Osteocyte (in vitro differentiated cells): ENCODE measurements at places on chromosomes 6 and 20. TPM values are rescaled to one million over a fixed set of nuclear protein-coding genes. Genes with fewer than 3 reads are reported as not detected.

Gene EIF6
- 131 and 136 TPM in 2 replicates for total RNA-seq

DNA sequence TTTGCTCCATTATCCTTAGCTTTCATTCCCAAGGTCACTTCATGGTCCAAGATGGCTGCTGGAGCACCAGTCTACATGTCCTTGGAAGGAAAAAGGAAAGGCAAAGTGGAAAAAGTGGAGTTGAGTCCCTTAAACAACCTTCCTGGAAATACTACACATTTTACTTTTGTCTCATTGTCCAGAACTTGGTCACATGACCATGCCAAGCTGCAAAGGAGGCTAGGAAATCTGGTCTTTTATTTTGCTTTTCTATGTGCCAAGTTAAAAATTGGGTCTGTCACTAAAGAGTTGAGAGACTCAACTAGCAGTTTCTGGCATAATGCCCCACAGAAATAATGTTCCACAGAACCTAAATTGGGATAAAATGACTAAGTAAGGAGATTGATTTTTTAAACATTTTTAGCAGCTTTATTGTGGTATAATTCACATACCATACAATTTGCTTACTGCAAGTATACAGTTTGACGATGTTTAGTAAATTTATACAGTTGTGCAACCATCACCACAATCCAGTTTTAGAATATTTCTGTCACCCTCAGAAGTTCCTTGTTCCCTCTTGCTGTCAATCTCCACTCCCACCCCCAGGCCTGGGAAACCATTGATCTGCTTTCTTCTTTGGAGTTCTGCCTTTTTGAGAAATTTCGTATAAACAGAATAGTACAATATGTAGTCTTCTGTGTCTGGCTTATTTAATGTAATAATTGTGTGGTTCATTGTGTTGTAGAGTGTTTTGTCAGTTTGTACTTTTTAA is 5.6 kb upstream of the CHD6 start:
- DNase-seq: no peak
- no peak overlapping the region for H3K27ac ChIP-seq
- peaks cover 27% of the 10 kb centered on the region for H3K27me3 ChIP-seq
- peaks cover 5% of the 10 kb centered on the region for H3K4me1 ChIP-seq
- H3K36me3 ChIP-seq: no peaks in the 10 kb centered on the region

DNA sequence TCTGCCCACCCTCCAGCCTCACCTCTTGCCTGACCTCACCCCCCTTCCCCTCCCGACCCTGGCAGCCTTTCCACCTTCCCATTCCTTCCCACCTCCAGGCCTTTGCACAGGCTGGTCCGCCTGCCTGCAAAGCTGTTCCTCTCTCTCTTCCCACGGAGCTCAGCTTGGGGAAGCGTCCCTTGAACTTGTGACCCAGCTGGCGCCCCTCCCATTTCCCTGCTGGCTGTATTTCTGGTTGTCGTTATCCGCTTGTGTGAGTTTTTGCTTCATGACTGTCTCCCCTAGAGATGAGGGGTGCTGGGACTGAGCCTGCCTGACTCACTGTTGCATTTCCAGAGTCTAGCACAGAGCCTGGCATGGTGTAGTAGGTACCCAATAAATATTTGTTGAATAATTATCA is 32.5 kb downstream of the VSTM2L start:
- DNase-seq: no peak
- H3K36me3 ChIP-seq: peaks cover 6% of the 10 kb centered on the region
- no peak overlapping the region for H3K4me3 ChIP-seq
- no peaks in the 10 kb centered on the region for H3K4me1 ChIP-seq

DNA sequence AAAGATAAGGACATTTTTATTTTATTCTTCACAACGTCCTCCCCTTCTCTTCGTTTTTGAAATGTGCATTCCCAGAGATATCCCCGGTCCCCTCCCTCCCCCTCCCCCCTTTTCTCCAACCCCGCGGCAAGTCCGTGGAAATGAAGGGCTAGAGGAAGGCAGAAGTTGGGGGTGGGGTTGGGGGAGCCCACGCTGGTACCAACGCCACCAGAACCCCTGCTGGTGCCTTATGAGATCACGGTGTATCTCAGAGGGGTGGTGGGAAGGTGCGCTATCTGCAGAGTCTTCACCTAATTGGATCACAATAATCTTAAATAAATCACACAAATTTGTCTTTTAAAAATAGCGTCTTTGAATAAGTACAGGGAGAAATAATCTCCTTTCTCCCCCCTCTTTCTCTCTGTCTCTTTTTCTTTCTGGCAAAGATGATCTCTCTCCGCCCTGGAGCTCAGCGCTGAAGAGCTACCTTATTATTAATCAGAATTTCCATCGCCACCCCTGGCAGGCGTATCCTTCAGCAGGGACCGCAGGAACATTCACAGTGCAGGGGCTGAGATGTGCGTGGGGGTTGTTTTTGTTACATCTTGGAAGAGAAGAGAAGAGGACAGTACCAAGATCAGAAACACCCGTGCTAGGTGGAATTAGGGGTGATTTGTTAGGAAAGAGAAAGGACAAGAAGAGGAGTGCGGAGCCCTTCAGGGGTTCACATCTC is 915 bp downstream of the CLVS2 start:
- H3K4me1 ChIP-seq: peaks cover 12% of the 10 kb centered on the region
- H3K36me3 ChIP-seq: no peaks in the 10 kb centered on the region
- no peak for DNase-seq
- H3K27ac ChIP-seq: no peak overlapping the region
- H3K4me3 ChIP-seq: peak overlapping the region; percentile 66
- peaks cover 67% of the 10 kb centered on the region for H3K27me3 ChIP-seq

DNA sequence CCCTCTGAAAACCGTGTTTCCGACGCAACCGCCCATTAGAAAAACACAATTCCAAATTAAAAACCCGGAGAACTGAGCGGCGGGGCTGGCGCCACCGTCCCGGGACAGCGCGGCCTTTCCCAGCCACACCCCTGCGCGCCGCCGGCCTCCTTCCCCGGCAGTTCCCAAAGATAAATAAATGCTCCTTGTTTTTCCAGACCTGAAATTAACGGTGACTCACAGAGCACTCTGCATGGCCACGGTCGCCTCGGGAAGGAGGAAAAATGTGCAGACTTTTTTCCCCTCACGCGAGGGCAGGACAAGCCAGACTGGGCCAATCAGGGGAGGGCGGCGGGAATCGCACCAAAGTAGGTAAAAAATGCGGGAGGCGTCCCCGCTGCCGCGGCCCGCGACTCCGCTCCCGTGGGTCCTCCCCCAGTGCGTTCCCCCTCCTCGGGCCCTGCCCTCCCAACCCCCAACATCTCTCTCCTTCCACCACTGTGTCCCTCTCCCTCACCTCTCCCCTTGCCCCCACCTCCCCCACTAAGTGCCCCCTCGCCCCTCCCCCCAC is 828 bp upstream of the DSTN start:
- DNase-seq: peak; percentile 96
- peak overlapping the region; percentile 88 for H3K4me3 ChIP-seq
- H3K4me1 ChIP-seq: peaks cover 61% of the 10 kb centered on the region
- peaks cover 4% of the 10 kb centered on the region for H3K36me3 ChIP-seq

Gene PPP1R14C
- 0.46 and 0.60 TPM in 2 replicates for total RNA-seq
